Effector memory CD8-positive, alpha-beta T cell (primary cell): ENCODE measurements at places on chromosomes 12 and 14.

DNA sequence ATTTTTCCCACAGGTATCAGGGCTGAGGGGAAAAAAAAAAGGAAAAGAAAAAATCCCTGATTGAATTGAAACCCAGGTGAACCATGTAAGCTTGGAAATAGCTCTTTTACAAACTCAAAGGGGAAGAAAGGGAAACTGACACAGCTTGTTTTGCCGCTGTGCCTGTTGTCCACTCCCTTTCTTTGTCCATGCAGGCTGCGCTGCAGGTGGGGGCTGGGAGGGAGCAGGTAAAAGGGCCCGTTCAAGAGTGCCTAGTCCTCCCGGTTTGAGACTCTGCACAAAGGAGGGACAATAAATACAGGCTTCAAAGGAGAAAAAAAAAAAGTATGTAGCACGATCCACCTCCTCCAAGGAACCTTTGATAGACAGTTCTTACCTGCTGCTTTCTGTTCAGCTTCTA, 194.8 kb downstream of the GRIN2B start:
- no peak for DNase-seq

GRCh38 chr12:52300796-52301691, 9.7 kb upstream of the KRT81 start:
- no peak for DNase-seq

DNA sequence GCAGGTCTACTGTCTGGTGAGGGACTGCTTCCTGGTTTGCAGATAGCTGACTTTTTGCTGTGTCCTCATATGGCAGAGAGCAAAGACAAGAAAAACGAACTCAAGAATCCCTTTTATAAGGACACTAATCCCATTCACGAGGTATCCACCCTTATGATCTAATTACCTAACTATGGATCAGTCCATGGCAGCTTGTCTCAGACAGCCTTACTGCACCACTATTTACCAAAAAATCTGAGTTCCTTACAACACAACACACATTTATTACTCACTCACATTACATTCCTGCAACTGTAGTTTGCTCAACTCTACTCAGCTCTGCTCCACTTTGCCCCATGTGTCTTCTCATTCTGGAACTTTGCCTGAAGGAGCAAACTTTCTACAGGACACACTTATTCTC, 10.1 kb upstream of the SLC6A15 start:
- no peak for DNase-seq

GRCh38 chr14:79483477-79484388, 727.6 kb downstream of the DIO2 start:
- DNase-seq: no peak

DNA sequence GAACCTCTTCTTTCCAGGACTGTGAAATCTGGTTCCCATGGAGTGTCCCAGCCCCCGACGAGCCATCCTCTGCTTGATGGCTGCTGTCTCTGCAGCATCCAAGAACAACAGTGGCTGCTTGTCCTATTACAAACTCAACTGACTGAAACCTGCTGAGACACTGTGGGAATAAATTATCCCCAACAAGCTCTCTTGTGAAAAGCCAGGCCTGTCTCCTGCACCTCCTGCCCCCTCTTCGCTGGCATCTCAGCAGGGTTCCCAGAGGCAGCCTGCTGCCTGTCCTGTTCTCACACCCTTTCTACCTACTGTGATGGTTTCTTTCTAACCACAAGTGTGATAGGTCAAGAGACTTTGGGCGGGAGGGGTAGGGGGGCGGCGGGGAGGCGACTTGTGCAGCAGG, 180.2 kb downstream of the TSPAN9 start:
- DNase-seq: no peak

GRCh38 chr14:61559641-61560201, 135.6 kb upstream of the HIF1A start:
- no peak for DNase-seq

- DNase-seq: no peak
These were observed 15.5 kb downstream of the TRMT5 start for GRCh38 chr14:60965402-60965801.

- no peak for DNase-seq
These were observed 4.4 kb upstream of the BICD1 start for GRCh38 chr12:32102234-32102633.
